ENCODE measurements at places on chromosomes 1 and 21. TPM values are rescaled to one million over a fixed set of nuclear protein-coding genes. Genes with fewer than 3 reads are reported as not detected.

GRCh38 chr1:154529308-154529707 is 27.1 kb upstream of the SHE start:
- DNase-seq: no peak

DNA sequence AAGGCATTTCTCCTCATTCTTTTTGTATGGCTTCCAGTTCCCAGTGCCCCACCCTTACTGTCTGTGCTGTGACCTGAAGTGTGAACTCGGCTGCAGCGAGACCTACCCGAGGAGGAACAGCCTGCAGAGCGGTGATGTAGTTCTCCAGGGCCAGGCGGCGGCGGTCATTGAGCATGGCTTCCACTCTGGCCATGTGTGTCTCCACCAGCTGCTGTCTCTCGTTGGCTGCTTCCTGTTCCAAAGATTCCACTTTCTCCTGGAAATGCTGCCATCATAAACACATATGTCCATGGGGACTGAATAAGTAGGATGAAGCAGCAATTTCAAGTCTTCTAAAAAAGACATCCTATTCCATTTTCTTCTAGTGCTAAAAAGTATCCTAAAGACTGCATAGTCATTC is 195.6 kb downstream of the APP start:
- DNase-seq: no peak

DNA sequence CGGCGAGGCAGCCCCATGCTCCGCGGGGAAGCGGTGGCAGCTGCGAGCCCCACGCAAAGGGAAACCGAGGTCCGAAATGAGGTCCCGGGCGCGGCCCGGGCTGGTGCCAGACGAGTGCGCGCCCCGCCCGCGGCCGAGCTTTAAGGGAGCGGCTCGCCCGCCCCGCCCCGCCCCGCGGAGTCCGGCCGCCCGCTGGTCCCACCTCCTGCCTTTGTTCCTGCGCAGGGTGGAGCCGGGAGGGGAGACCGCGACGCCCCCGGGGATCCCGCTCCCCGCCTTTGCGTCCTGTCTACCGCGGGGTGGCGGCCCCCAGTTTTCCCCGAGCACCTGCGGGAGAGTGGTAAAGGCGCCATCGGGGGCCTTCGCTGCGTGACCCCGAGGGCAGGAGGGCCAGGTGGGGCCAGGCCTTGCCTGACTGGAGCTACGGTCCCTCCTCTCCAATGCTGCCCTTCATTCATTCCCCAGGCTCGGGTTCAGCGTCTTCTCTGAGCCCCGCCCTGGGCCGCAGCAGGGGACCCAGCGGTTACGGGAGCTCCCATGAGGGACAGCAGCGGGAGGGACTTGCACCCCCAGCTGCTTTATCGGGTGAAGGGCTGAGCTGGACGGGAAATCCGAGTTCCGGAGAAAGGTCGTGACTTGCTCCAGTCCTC is at the start of gene HES2:
TSS of gene HES2 (minus strand) at position 116 of the 650 bp plus-strand sequence. CDS start at position 17, 99 bp downstream.
- no peak for DNase-seq

- no peak for DNase-seq
Measured at GRCh38 chr1:246265481-246265880, 241.6 kb downstream of the SMYD3 start.

- no peak for DNase-seq
Measured at GRCh38 chr1:11479375-11479979, 522 bp downstream of the DISP3 start.

- DNase-seq: no peak
Measured at GRCh38 chr1:25011943-25012638, 82.0 kb upstream of the RUNX3 start.

GRCh38 chr1:207344221-207344620 is 22.7 kb downstream of the CD55 start:
- DNase-seq: no peak

GRCh38 chr1:15139654-15140350 is 13.7 kb upstream of the TMEM51 start:
- DNase-seq: peak; percentile 86

- no peak for DNase-seq
Measured at GRCh38 chr1:6731905-6732304, 30.3 kb upstream of the DNAJC11 start.

- DNase-seq: no peak
Measured at GRCh38 chr1:155026588-155026987, 7.0 kb downstream of the DCST2 start.

- DNase-seq: no peak
Measured at GRCh38 chr1:112836642-112837041, 119.4 kb downstream of the SLC16A1 start.

- DNase-seq: no peak
Measured at GRCh38 chr21:46065914-46066551, 31.9 kb upstream of the COL6A2 start.

- no peak for DNase-seq
Measured at GRCh38 chr1:99808391-99809115, 41.6 kb upstream of the AGL start.

DNA sequence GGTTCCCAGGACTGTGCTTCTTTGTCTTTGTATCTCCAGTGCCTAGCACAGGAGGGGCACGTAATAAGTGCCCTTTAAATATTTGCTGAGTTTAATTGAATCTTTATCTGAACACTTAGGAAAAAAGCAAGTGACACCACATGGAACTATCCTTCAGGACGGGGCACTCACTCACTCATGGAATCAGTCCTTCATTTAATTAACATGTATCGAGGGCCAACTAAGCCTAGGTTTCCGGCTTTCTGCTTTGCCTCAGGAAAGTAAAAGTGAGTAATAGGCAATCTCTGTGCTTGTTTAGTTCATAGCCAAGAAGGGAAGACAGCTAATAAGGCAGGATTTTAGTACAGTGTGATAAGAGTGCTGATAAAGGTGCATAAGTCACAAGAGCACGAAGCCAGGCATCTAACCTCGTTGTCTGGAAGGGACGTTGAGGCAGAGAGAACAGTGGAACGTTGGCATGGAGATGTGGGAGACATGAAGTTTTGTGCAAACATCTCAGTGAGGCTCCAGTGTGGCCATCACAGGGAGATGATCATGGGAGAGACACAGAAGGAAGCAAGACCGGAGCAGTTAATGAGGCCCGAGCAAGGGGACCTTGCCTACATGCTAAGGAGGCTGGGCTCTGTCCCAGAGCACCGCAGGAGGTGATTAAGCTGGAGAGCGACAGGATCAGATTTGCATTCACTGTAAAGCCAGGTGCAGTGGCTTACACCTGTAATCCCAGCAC is 54.1 kb upstream of the TRIM67 start:
- DNase-seq: no peak

- no peak for DNase-seq
Measured at GRCh38 chr1:184941735-184942134, 32.6 kb downstream of the NIBAN1 start.

DNA sequence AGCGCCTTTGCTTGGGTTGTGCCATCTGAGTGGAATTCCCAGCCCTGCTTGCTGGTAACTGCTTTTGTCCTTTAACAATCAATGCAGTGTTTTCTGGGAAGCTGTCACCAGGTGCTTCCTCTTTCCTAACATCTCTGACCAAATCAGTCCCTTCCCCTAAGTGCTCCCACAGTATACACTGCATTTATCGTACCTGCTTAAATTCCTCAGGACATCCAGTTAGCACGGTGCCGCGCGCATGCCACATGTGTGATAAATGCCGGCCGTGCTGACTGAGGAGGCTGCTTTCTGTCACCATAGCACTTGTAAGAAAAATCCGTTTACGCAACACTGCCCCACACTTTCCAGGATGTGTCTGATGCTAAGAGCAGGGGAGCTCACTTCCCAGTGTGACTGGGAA is 115.4 kb downstream of the BCAR3 start:
- DNase-seq: no peak

DNA sequence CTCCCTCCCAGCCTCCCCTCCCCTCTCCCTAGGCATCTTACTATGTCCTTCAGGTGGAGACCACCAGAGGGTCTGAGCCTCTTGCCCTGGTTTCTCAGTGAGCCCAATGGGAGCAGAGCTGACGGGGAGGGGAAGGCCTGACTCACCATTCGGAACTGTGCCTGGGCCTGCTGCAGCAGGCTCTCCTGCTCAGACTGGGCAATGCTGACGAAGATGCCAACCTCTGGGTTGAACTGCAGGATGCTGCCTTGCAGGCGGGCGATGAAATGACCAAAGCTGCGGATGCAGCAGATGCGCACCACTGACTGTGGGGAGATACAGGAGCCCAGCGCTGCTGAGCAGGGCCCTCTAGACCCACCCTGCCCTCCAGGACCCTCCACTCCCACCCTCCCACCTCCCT is 11.0 kb upstream of the PAQR6 start:
- DNase-seq: no peak

DNA sequence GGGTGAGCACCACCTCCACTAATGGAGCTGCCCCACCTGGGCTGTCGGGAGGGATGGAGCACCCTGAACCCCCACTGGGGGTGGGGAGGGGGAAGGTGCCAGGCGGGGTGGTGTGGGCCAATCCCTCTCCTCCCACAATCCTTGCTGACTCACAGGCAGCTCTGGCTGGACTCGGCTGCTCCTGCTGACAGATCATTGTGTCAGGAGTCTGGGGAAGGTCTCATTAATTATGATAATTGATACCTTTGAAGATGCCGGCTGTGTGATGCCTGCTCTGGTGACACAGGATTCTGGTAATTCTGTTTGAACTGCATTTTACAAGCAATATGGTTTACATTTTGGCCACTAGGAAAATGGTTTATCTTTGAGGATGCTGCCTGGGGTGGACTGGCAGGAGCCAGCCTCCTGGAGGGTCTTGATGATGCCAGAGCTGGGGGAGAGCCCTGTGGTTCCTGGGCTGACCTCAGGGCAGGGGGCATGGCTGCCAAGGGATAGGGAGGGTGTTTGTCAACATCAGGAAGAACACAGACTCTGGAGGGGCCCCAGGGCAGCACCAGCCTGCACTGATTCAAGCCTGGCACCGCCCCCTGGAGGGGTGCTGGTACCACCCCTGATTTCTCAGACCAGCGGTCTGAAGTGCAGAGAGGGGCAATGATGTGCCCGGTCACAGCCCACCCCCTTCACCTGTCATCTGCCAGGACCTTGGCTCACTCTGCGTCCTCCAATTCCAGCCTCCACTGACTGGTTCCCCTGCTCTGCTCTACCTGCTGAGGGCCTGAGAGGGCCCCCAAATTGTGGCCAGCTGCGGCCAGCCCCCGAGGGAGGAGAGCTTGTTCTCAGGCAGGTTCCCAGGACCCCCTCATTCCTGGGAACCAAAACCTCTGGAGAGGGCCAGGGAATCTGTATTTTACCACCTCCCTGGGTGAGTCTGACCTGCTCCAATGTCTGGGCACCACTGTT is 338.8 kb downstream of the MATN1 start:
- no peak for DNase-seq

- no peak for DNase-seq
Measured at GRCh38 chr1:217048104-217048707, 325.0 kb upstream of the ESRRG start.

Gene MCOLN2
- 0.47 TPM for total RNA-seq

Gene SAMD13
- total RNA-seq: 0.60 TPM

Gene C21orf58
- 2.8 TPM for total RNA-seq

Gene MRTO4
- total RNA-seq: 13.8 TPM

Gene DNASE2B
- not detected for total RNA-seq

Gene FCGR3A
- total RNA-seq: 8.7 TPM

Gene PMVK
- 23.3 TPM for total RNA-seq

Gene PDZK1
- total RNA-seq: 8.1 TPM

Gene KCNJ9
- total RNA-seq: not detected

Gene APOBEC4
- total RNA-seq: not detected

Gene DFFA
- 15.9 TPM for total RNA-seq
